ENCODE measurements at places on chromosomes 7 and 10. TPM values are rescaled to one million over a fixed set of nuclear protein-coding genes. Genes with fewer than 3 reads are reported as not detected.

The FAM25G gene
- total RNA-seq: not detected

The REEP3 gene
- 72.1 TPM for total RNA-seq

DNA sequence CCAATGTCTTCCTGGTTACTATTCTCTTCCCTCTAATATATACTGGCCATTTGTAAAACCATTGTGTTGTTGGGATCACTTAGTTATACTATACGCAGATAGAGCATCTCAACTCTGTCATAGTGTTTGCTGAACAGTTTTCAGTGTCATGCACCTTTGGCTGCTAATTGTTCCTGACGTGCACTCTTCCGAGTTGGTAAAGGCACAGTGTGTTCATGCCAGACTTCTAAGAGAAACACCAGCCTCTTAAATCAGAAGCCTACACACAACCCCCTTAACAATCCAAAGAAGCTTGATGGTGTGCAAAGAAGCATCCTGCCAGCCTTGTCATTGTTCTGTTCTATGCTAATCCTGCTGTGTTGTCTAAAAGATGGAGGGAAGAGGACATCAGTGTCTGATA, 131.1 kb downstream of the MAPK8 start:
- peaks cover 23% of the 10 kb centered on the region for H3K4me1 ChIP-seq
- H3K4me3 ChIP-seq: no peak overlapping the region
- H3K27me3 ChIP-seq: no peaks in the 10 kb centered on the region
- H3K36me3 ChIP-seq: no peaks in the 10 kb centered on the region

GRCh38 chr10:66189271-66189670, 736.6 kb upstream of the LRRTM3 start:
- no peaks in the 10 kb centered on the region for H3K4me1 ChIP-seq
- H3K27me3 ChIP-seq: no peaks in the 10 kb centered on the region
- DNase-seq: no peak
- H3K36me3 ChIP-seq: no peaks in the 10 kb centered on the region

DNA sequence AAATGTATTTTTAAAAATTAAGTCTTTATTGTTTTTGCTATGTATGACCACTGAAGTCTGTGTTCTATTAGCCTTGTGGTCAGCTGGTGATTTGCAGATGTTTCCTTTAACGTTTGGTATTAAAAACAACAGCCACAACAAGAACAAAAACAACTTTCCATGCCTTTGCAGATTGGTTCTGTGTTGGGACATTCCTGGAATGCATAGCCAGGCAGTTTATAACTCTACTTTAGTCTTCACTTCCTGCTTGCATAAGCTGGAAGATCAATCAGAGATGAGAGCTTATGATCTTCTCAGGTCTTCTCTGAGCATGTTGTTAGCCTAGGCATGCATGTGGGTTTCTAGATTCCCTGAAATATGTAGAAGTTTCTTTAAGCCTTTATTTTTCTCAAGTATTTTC, 58.9 kb upstream of the SEMA3C start:
- DNase-seq: no peak
- H3K27me3 ChIP-seq: no peaks in the 10 kb centered on the region
- H3K4me1 ChIP-seq: no peaks in the 10 kb centered on the region
- no peak overlapping the region for H3K27ac ChIP-seq
- no peak overlapping the region for H3K4me3 ChIP-seq

GRCh38 chr10:13439313-13440184, 89.3 kb downstream of the BEND7 start:
- H3K27ac ChIP-seq: no peak overlapping the region
- peak overlapping the region; percentile 43 for H3K4me3 ChIP-seq
- H3K36me3 ChIP-seq: 0 out of 2 replicates have a peak, but pooled peaks cover 3% of the 10 kb centered on the region
- no peaks in the 10 kb centered on the region for H3K4me1 ChIP-seq

DNA sequence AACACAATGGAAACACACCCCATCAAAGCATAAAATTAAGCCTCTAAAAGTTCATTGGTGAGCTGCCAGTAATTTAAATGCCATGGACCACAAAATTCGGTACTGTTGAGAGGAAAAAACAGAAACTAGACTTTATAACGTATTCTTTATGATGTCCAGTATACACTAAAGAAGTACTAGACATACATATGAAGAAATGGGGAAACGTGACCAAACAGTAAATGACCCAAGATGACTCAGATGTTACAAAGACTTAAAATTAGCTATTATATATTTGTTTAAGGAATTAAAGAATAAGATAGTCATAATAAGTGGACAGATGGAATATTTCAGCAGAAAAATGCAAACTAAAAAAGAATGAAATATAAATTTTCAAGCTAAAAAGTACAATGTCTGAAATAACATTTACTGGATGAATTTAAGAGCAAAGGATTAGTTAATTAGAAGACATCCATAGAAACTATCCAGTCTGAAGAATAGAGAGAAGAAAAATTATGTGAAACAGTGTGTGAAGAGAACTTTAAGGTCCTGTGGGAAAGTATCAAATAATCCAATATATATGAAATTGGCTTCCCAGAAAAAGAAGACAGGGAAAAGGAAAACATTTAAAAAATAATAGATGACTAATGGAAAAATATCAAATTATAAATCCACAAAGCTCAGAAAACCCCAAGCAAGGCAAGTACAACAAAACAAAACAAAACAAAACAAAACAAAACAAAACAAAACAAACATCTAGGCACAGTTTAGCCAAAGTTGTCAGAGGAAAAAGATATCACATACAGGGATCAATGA, 69.4 kb downstream of the SAMD9 start:
- H3K4me1 ChIP-seq: peaks cover 24% of the 10 kb centered on the region
- DNase-seq: peak; percentile 51
- H3K4me3 ChIP-seq: no peak overlapping the region
- no peaks in the 10 kb centered on the region for H3K36me3 ChIP-seq

- DNase-seq: no peak
- H3K4me3 ChIP-seq: no peak overlapping the region
- H3K27me3 ChIP-seq: no peaks in the 10 kb centered on the region
- H3K36me3 ChIP-seq: no peaks in the 10 kb centered on the region
- no peaks in the 10 kb centered on the region for H3K4me1 ChIP-seq
- no peak overlapping the region for H3K27ac ChIP-seq
Measured at GRCh38 chr7:96144260-96144526, 177.7 kb downstream of the SLC25A13 start.

DNA sequence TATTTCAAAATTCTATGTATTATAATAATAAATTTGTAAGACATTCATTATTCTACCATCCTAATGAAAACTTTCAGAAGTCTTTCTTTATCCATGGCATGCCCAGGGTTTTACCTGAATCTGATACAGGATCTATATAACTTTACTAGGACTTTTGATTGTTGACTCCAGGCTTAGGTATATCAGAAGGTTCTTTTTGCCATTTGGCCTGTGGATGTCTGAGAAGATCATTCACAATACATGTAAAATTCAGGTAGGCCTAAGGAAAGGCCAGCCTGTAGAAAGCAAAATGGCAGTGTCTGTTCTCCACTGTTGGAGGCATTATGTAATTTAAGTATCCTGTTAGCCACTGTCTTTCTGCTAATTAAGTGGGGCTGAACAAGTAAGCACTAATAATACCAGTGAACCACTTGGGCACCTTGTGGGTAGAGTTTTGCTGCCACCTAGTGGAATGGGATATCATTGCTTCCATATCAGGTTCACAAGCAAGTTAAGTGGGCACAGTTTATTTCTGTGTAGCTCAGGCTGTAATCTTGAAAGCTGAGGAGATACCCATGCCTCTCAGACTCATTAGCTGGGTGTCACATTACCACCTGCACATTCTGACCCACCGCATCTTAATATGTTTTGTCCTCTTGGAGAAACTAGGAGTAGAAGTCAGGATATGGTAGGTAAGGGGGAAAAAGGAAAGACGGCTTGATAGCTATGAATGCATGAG, 105.5 kb downstream of the SEPTIN7 start:
- no peak overlapping the region for H3K4me3 ChIP-seq
- H3K4me1 ChIP-seq: 0 out of 2 replicates have a peak, but pooled peaks cover 10% of the 10 kb centered on the region
- DNase-seq: peak; percentile 67
- peaks cover 23% of the 10 kb centered on the region for H3K36me3 ChIP-seq
- H3K27ac ChIP-seq: no peak overlapping the region

- H3K27me3 ChIP-seq: no peaks in the 10 kb centered on the region
- H3K27ac ChIP-seq: no peak overlapping the region
- H3K4me3 ChIP-seq: no peak overlapping the region
- no peaks in the 10 kb centered on the region for H3K4me1 ChIP-seq
Measured at GRCh38 chr10:18418541-18419215, 232.7 kb downstream of the NSUN6 start.

All from GM23248 (cell line).